ENCODE measurements at places on chromosomes 4 and X. TPM values are rescaled to one million over a fixed set of nuclear protein-coding genes. Genes with fewer than 3 reads are reported as not detected.

DNA sequence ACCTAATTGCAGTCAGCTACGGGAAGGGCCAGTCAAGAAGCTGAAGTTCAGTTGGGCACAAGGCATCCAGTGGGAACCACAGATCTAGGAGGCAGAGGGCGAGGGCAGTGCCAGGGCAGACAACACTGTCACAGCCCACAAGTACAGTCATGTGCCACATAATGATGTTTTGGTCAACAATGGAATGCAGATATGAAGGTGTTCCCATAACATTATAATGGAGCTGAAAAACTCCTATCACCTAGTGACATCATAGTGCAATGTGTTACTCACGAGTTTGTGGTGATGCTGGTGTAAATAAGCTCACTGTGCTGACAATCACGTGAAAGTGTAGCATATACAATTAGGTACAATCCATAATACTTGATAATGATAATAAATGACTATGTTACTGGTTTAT, 4.5 kb upstream of the TMEM255A start:
- DNase-seq, result no peak

DNA sequence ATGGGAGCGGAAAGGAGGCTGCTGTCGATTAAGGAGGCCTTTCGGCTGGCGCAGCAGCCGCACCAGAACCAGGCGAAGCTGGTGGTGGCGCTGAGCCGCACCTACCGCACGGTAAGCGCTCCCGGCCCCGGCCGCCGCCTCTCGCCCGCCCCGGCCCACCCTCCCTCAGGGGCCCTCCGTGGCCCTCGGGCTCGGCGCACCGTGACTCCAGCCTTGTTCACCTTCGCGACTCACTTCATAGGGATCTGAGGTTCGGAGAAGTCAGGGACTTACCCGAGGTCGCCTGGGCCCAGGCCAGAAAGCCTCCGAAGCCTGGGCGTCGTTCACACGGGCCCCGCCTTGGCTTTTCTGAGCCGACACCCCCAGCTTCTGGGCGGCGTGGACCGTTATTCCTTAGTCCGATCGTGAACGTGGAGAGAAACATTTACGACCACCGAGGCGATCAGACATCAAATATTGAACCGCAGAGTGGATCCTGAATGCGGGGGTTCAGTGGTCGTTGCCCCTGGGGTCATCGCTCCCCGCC, 362 bp downstream of the NCAPG start:
- DNase-seq, result no peak

DNA sequence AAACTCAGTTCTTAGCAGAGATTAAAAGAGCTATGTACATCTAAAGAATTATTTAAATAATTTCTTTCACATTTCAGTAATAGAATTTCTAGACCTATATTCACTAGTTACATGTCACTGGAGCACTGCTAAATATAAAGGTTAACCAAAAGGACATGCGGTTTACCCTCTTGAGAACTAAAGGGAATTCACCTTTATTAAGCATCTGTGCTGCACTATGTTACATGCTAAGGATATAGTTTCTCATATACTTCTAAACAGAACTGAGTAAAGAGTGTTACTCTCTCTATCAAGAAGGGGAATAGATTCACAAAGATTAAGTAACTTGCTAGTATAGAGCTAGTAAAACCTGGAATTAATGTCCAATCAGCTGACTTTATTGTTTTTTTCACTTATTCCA, 7.6 kb downstream of the SPIN3 start:
- DNase-seq, result no peak

GRCh38 chrX:103211012-103211715, 3.7 kb upstream of the BEX4 start:
- DNase-seq, result peak; percentile 77

- no peak for DNase-seq
These were observed 1286.9 kb downstream of the ADGRL3 start for GRCh38 chr4:62487016-62487415.

DNA sequence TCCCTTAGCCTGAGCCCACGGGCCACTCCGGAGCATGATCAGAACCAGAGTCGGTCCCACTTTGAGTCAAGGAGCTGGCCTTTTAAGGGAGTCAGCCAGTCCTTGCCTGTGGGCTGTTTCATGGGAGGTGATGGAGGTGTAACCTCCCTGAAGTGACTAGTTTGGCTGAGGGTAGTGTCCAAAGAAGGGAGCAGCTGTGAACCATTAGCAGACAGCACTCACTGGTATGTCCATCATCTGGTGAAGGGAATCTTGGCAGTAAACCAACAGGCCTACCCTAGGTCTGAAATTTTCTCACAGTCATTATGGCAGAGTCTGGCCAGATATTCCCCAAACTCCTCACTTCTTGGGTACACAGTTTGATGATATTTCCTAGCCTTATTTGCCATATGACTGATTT, 12.3 kb upstream of the REPS2 start:
- DNase-seq, result no peak

DNA sequence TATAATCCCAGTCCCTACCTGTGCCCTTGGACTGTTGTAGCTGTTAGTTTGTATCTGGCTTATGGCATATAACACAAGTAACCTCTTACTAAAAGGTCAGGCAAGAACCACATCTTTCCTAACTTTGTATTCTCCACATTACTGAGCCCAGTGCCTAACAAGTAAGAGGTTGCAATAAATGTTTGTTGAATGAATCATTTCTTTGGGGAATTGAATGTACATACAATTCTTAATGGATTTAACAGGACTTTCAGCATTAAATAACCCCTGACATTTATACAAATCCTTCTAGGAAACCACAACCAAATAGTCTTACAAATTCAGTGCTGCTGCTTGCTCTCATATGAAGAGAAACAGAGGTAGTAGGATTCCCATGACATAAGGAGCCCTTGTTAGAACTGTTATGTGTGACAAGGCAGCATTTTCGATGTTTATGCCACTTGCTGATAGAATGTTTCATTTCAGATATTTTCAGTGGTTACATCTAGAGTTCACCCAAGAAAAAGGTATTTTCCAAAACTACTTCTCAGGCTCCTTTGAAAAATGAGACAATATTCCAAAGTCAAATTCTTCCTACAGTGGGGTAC, 62.0 kb downstream of the MBNL3 start:
- no peak for DNase-seq

DNA sequence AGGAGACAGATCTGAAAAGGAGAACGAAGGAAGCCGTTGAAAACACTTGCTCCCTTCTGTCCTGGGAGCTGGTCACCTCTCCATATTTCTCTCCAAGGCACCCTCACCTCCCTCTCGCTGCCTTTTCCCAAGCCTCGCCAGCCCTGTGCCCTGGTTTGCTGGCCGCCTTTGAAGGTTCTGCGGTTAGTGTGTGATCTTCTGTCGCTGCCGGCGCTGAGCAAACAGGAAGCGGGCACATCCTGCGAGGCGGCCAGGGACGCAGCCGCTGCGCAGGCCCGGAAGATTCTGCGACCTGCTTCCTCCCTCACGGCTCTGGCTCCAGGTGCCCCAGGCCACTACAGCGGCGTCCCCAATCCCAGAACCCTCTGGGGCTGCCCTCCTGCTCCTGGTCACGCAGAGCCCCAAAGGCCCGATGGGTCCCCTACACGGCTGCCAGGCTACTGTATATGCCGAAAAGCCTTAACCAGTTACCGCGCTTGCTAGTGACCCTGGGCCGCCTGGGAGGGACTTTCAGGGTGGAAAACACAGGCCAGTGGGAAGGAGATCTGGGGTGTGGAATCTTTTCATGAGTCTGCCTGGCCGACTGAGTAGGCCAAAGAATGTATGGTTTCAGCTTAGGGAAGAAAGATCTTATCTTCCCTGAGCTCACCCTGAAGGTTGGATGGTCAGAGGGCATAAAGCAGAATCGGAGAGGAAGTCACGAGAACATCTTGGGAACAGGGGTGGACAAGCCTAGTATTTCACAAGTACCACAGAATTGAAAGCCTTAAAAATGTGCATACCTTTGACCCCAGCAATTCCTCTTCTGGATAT, 2.3 kb upstream of the SASH3 start:
- peak; percentile 89 for DNase-seq

GRCh38 chrX:149908308-149908707, 21.1 kb upstream of the HSFX4 start:
- no peak for DNase-seq

- DNase-seq, result no peak
These were observed 39.5 kb downstream of the CD40LG start for GRCh38 chrX:136687457-136687856.

GRCh38 chrX:151697522-151697921, 2.3 kb downstream of the PRRG3 start:
- DNase-seq, result no peak

MAGEB17 gene
- total RNA-seq, result not detected

NAP1L5 gene
- total RNA-seq, result 17.9 TPM

LDB2 gene
- not detected for total RNA-seq

CORIN gene
- 1.9 TPM for total RNA-seq

IQSEC2 gene
- total RNA-seq, result 0.07 TPM

ARR3 gene
- not detected for total RNA-seq

YIPF6 gene
- total RNA-seq, result 4.0 TPM
